ENCODE measurements at places on chromosomes 13 and 19.

DNA sequence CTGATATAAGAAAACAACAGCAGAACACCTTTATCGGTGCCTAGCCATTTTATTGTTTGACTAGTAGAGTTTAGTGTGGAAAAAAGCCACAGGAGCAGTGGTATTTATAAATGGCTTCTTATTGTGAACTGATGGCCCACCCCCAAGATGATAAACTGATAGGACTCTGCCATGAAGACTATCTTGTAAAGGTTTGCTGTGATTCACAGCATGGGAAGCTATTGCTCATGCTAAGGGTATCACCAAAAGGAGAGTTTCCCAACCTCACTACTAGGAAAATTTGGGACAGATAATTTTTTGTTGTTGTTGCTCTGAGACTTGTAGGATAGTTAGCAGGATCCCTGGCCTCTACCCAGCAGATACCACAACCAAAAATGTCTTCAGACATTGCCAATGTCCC lies 12.0 kb upstream of the SLC7A1 start:
- no peak for DNase-seq

DNA sequence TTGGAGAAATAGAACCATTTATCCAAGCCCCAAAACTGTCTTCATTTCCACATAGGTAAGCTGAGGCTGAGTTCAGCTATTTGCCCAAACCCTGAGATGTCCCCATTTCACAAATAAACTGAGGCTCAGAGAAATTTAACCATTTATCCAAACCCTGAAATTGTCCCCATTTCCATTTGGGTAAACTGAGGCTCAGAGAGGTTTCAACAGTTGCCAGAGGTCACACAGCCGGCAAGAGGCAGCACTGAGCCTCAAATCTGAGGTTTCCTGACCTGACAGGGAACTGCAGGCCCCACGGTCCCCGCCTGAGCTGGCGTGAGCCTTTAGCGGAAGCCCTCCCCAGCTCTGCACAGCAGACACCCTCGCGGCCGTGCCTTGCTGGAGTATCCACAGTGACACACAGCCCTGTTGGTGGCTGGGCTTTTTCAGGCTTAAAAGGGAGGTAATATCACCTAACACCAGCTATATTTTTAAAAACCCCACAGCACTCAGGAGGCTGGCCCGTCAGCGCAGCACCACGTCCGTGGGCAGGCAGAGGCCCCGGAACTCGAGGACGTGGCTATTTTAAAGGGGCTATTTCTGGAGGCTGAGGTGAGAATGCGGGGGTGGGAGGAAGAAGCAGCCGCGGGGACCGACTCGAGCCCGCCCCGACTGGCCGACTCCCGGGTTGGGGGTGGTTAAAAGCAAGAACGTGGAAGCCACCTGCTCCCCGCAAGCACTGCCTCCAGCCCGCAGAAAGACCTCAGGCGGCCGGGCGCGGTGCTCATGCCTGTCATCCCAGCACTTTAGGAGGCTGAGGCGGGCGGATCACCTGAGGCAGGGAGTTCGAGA lies 18.5 kb downstream of the PTPRS start:
- DNase-seq: no peak

GRCh38 chr19:16268676-16269319 lies 55.8 kb upstream of the KLF2 start:
- DNase-seq: no peak

DNA sequence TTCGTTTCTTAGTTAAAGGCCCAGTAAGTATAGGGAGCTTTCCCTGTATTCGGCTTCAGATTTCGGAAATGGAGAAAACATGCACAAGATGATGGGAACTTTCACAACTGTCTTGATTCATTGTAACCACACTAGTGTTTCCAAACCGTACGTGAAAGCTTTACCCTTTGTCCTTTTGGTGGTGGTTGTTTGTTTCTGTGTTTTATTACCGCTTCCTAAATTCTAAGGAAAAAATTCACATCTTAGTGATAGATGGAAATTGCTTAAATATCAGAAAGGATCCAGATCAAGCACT lies 504 bp upstream of the VWA8 start:
- no peak for DNase-seq

GRCh38 chr19:32581705-32582179 lies 752 bp downstream of the PDCD5 start:
- DNase-seq: no peak

- no peak for DNase-seq
Measured at GRCh38 chr19:49690079-49690655, 749 bp upstream of the CPT1C start.

DNA sequence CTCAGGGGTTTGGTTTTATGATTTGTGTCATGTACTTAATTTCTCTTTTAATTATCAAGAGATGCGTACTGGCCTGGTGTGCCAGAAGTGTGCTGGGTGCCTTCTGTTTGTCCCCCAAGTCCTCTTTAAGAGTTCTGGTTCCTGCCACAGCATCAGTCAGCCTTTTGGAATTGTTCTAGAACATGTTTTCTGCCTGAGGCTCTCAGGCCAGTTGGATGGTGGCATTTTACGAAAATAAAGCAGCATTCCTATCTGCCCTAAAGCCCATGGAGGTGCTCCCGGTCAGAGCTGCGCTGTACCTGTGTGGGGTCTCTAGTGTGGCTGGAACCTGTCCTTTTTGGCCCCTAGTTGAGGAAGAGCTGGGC lies 54.1 kb downstream of the TSSK6 start:
- no peak for DNase-seq

- no peak for DNase-seq
Measured at GRCh38 chr13:109494925-109495369, 291.4 kb downstream of the IRS2 start.

- no peak for DNase-seq
Measured at GRCh38 chr19:1591421-1592023, 1.1 kb downstream of the MBD3 start.

DNA sequence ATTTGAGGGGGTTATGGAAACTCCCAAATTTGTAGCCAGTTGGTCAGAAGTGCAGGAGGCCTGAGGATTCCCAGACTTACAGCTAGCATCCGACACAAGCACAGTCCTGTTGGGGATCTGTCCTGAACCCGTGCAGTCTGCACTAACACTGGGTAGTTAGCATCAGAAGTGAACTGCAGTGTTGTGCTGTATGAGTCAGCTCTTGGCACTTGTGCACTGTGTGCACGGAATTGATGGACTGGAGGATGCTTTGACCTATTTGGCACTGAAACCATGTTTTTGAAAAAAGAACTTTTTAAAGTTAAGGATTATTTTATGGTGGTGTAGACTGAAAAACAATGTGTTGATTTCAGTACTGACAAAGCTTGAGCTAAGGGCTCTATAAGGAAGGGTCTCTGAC lies 279.0 kb downstream of the NHLRC3 start:
- DNase-seq: no peak

GRCh38 chr13:95553581-95554385 lies 1.3 kb downstream of the CLDN10 start:
- DNase-seq: no peak

DNA sequence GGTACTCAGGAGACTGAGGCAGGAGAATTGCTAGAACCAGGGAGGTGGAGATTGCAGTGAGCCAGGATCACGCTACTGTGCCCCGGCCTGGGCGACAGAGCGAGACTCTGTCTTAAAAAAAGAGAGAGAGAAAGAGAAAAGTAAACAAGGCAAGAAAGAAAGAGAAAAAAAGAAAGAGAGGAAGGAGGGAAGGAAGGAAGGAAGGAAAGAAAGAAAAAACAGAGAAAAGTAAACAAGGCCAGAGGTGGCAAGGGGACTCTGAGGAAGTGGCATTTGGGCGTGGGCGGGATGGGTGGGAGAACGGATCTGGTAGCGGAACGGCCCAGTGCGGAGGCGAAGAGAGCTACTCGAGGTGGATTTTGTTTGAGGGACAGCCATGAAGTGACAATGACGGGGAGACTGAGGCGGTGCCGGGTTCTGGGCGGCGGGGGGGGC lies 7.5 kb upstream of the ARRDC2 start:
- no peak for DNase-seq

DNA sequence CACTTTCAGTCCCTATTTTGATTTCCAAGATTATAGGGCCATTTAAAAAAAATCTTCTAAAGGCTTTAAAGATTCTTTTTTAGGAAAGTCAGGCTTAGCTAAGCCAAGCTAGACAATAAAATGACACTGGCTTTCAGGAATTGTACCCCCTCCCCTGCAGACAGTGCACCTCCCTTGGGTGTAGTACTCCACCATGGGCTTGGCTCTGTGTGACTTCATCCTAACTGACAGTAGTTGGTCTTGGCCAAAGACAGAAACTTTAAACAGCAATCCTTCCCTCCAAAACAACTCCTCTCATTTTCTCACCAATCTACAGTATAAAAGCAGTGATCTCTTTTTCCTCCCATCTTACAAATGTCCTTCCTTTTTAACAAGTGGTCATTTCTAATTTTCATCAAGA lies 283.0 kb downstream of the DNAJC15 start:
- DNase-seq: no peak

GRCh38 chr13:44934724-44935123 lies 54.5 kb downstream of the NUFIP1 start:
- no peak for DNase-seq

GRCh38 chr13:111401755-111402154 lies 81.3 kb downstream of the TEX29 start:
- DNase-seq: no peak

DNA sequence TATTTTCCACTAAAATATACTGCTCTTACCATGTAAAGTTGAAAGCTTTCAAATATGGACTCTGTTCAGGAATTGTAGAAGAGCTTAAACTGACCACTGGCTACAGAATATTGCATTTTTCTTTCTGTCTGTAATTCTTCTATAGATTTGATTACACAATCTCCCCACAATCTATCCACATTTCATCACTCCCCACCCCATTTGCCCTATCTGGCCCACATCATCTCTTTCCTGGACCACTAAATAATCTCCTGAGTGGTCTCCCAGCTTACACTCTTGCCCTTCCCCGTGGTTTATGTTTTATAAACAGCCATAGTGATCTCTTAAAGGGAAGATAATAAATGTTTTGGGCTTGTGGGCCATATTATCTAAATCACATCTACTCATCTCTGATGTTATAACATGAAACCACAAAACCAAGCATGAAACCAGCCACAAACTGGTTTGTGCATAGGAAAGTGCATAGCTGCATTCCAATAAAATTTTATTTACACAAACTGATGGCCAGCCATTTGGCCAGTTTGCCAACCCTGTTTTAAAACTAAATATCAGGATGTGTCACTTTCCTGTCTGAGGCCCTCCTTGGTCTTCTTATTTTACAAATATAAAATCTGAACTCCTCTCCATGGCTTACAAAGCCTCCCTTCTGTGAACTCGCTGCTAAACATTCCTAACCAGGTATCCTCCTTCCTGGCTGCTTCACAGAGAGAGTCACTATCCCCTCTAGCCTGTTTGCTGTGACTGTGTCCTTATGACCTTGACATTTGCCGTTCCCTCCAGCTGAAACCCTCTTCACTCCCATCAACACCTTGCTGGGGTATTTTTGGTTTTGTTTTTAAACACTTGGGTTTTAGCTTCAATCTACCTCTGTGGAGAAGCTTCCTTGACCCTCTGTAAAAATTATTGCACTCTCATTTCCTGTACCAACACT lies 500.9 kb downstream of the GPC6 start:
- DNase-seq: no peak

DNA sequence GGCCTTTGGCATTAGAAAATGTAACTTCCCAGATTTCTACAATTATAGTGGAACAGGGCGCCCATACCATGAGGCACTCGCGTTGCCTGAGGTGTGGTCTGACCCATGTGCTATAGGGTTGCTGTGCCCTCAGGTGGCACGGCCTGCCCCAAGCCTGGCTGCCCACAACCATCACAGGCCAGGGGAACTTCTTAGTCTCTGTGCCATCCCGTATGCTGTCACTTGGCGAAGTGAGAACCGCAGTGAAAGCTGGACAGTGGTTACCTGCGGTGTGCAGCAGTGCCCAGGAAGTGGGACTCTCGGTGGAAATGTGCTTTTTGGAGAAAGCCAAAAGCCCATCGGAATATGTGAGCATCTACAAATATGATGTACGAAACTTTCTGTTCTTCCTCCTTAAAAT lies 88.2 kb upstream of the GPR183 start:
- DNase-seq: no peak

DNA sequence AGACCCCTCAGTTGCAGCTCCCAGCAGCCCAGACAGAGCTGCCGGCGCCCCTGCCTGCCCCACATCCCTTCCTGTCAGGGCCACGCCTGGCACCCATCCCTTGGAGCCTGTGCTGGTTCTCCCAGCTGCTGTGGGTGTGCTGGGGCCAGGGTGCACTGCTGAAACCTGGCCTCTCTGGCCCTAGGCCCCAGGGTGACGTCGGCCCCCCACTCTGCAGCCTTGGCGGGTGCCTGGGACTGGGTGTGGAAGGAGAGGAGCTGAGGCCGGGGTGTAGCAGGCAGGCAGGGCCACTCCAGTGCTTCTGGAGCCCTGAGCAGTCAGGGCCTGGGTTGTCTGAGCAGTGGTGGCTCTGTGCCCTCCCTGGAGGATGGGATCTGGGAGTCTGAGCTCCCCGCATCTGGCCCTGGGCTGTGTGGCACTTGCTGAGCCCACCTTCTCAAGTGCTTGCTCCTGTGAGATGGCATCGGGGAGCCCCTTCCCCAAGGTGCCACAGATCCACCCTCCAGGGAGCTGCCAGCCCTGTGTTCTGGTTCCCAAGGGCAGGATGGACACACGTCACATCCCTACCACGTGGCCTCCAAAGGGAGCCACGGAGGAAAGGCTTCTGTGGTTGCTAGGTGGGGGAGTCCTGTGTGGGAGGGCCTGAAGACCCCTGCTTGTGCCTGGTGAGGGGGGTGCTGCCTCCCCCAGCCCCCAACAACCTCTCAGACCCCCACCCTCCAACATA lies 5.2 kb downstream of the PLEKHJ1 start:
- no peak for DNase-seq

DNA sequence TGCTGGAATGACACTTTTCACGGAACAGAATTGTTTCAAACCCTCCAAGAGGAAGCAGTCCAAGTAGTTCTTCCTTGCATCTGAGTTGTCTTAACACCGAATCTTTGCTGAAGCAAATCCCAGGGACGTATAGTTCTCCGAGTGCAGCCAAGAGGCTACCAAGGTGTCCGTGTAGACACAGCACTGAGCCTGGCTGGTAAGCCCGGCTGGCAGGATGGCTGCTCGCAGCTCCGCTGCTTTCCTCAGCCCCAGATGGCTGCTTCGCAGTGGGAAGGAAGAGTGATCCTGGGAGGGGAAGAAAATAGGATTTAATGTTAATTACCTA lies 105.0 kb downstream of the SLC7A1 start:
- no peak for DNase-seq

DNA sequence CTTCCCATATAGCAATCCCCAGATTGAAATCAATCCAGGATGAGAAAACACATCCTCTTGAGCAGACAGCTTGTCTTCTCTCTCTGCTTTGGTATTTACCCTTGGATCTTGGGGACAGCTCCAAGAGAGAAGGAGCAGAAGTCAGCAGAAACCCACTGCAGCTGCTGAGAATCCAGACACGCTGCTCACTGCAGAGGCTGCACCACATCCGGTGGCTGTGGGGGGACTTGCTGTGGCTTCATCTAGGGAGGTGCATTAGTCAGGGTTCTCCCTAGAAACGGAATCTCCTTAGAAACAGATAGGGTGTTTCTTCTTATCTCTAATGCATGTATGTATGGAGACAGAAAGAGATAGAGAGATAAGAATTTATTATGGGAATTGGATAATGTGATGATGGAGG lies 2.7 kb downstream of the CYP4F12 start:
- no peak for DNase-seq

GRCh38 chr13:33870046-33870668 lies 52.2 kb downstream of the RFC3 start:
- DNase-seq: no peak

GRCh38 chr13:104854698-104855097 lies 1680.8 kb downstream of the EFNB2 start:
- DNase-seq: no peak

- DNase-seq: no peak
Measured at GRCh38 chr13:79352107-79352506, 53.9 kb downstream of the RBM26 start.
